RKO (cell line): ENCODE measurements at places on chromosomes 12 and 14.

- DNase-seq = no peak
These were observed 80.5 kb upstream of the RPH3A start for GRCh38 chr12:112711026-112711425.

DNA sequence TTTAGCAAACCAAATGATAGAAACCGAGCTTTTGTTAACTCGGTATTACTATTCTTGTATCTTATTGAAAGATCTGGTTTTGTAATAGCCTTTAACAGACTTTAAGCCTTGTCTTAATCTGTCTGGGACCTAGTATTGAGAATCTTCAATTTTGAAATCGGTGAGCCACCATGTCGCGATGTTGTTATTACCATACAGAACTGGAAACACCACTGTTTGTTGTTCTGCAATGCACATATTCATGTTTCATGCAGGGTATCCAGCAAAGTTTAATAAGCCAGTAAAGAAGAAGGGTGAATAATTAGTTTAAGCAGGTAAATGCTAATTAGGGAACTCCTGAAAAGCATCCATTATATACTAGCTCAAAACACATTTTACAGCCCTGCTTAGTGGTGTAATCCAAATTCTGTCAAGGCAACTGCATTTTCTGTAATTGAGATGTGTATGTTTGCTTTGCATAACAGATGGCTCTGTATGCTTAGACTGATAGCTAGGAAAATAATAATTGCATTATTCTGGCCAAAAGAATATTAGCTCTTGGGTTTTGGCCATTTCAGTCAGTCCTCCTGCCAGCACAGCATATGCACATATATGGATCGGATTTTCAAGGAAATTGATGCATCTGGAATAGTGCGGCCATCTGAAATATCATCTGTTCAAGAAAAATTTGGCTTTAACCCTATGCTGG is 389.2 kb downstream of the EGLN3 start:
- no peak for DNase-seq

DNA sequence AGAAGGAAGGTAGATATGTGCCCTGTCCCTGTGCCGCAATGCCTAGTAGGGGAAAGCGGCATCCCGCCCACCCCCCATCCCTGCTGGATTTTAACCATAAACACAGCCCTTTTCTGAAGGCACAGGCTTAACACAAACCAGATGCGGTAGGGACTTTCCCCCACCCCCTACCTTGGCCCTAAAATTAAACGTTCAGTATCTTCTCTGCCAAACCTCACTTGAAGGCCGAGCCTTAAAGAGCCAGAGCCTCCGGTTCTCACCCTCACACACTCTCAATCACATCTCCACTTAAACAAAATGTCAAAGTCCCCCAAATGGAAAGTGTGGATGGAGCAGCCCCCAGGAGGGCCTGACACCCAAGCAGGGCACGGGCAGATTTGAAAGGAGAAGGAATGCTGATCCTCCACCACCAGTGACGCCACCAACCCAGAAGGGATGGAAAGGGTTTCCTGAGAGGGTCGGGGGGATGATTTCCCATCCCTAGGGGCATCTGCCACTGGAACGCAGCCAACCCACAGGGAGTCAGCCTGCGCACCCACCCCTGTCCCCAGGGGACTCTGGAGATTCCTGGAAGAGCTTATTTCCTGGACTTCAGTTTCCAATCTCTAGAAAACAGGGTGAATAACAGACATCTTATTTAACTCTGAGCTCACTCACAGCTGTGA is 26.4 kb downstream of the ACTN1 start:
- DNase-seq = no peak

DNA sequence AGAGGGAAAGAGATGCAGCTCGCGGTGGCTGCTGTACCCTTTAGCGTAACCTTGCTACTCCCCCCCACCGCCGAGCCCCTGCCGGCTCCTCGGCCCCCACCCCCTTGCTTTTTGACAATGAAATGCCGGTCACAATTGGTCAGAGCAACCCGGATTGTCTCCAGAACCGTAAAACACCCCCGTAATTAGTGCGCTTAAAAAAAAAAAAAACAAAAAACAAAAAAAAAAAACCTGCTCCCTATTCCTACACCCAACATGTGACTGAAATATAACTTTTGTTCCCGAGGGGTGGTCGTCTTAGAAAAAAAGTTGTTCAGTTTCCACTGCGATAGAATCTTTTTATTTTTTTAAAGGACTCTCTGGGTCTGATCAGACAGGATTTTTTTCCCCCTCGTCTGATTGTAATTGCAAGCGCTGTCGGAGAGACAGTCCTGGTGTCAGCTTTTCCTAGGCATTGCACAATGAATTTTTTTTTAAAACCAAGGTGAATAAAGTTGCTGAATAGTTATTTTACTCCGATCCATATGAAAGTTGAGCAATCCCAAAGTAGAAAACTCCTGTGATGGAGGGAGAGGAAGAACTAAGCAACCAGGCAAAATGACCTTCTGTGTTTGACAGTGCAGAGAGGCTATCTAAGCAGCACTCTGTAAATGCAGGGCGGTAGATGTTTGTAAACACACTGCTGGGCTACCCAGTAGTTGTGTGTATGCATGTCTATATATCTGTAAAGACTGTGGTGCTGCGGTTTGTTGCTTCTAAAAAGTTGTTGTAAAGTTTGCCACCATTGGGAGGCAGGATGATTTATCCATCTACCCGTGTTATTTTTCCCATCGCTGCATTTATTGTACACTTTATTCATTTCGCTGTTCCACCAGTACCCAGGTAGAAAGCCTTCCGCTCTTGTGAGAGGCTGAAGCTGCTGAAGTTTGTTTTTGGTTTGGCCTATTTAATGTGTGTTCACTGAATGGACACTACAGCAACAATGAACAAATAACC is 1.1 kb downstream of the ETV6 start:
- peak; percentile 42 for DNase-seq

DNA sequence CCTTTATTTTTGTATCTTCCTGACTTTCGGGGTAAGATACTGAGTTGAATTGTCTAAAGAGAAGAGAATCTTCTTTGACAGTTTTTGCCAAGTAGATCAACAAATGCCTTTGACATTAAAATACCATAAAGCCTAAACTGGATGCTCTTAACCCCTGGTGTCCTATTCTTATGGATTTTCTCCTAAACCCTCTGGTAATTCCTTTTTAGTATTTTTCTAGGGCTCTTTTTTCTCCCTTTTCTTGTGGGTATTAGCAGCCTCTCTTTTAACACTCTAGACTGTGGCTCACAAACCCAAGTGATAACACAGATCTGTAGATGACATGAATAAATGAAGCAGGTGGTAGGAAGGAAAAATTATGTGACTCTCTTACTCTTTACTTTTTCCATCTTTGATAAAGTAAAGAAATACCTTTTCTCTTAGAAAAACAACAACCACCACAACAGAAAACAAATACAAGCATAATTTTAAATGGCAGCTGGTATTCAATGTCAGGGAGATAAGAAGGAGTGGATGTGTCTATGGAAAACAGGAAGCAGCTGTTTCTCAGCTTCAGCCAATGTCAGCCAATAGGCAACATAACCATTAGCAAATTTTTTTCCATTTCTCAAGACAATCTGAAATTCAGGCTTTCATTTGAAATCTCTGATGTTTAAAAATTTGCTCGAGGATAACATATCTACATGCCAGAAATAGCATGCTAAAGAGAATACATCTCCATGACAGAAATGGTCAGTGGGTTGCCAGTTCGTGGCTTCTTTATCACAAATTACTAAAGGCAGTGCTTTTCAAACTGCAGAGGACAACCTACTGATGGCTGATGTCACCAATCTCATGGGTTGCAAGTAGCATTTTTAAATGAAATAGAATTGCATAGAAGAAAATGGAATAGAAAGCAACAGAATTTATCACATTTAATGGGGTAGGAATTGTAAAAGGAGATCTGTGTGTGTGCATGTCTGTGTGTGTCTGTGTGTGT is 123.1 kb upstream of the KRR1 start:
- DNase-seq = no peak

DNA sequence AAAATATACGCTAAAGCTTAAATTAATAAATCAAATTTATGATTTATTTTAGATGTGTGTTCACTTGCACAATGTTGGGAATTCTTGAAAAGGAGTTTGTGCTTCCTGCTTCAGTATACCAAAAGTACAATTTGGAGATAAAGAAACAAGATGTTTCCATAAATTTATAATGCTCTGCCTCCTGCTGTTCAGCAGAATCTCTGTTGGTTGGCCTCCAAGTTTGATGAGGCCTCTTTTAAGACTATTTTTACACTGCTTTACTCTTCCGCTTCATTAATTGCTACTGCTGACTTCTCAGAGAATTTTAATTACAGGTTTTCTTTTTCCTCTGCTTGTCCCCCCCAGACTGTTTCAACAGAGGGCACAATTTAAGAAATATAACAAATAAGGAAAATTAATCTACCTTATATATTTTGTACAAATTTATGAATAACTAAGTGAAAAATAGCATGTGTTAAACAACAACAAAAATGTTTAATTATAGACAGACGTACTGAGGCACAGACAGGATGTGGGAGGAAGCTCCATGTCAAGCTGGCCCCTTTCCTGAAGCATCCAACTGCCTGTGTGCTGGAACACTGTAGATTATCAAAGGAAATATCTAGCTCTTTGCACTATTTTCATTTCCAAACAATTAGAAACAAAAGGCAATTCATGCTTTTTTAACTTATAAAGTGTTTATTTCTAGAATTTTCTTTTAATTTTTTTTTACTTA is 83.9 kb downstream of the PIK3C2G start:
- no peak for DNase-seq

DNA sequence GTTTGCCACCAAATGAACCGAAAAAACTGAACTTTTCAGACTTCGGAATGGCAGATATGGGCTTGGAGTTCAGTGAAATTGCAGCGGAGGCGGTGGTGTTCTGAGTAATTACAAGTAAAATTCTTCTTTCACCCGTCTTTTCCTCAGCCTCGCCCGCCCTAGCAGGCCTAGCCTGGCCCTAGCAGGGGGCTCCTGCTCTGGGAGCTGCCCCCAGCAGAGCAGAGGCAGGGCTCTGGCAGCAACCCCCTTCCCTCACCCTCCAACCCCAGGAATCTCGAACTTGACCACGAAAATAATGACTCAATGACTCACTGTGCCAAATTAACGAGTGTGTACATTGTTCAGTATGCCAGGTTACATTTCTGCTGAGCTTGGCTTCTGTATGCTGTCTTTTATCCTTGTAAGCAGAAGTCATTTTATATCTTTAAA is 1.1 kb downstream of the PAPLN start:
- peak; percentile 21 for DNase-seq

DNA sequence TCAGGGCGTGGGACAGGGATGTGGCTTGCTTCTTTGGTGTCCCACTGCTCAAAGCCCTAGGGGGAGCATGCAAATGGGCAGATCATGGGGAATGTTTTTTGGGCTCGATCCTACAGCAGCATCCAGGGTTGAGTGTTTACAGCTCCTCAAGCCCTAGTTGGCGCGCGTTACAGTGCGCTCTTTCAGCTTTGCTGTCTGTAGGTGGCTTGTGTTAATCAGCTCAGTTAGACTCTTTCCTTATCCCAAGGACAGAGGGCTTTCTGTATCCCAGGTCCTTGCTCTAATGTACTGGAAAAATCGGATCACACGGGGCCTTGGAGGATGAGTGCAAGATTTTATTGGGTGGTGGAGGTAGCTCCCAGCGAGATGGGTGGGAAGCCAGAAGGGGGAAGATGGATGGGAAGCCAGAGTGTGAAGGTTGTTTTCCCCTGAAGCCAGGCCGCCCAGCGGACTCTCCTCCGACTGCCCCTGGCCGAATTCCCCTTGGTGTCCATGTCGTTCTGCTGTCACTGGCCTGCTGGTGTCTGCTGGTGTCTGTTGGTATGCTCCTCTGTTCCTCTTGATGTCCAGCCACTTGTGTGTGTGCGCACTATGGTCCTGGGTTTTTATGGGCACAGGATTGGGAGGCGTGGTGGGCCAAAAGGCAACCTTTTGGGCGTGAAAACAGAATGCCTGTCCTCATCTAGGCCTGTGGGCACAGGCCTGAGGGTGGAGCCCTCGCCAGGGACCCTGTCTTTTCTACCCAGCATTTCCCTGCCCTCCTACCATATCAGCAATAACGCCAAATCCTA is 10.7 kb upstream of the TXNRD1 start:
- DNase-seq = no peak

DNA sequence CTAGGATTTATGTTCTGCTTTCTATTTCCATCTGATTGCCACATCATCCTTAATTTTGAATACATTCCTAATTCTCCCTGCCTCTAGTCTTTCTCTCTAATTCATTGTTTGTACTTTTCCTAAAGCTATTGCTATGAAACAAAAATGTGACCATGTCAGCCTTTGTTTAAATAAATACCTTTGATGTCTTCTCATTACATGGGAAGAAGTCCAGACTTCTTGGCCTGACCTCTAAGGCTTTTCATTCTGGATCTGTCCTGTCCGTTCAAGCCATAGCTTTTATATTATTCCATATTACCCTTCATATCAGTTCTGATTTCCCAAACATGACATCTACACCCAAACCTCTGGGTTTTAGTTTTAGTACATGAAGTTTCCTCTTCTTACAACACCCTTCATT is 91.4 kb downstream of the CDK17 start:
- DNase-seq = no peak

- no peak for DNase-seq
These were observed 32.5 kb downstream of the MPHOSPH9 start for GRCh38 chr12:123200414-123200813.

GRCh38 chr12:34289431-34290380 is 267.4 kb downstream of the ALG10 start:
- no peak for DNase-seq

- DNase-seq = no peak
These were observed 11.8 kb upstream of the CD27 start for GRCh38 chr12:6432991-6433390.

GRCh38 chr14:22748206-22748605 is 18.3 kb upstream of the OXA1L start:
- no peak for DNase-seq

- DNase-seq = no peak
These were observed 34.1 kb downstream of the TRMT5 start for GRCh38 chr14:60946773-60947172.

DNA sequence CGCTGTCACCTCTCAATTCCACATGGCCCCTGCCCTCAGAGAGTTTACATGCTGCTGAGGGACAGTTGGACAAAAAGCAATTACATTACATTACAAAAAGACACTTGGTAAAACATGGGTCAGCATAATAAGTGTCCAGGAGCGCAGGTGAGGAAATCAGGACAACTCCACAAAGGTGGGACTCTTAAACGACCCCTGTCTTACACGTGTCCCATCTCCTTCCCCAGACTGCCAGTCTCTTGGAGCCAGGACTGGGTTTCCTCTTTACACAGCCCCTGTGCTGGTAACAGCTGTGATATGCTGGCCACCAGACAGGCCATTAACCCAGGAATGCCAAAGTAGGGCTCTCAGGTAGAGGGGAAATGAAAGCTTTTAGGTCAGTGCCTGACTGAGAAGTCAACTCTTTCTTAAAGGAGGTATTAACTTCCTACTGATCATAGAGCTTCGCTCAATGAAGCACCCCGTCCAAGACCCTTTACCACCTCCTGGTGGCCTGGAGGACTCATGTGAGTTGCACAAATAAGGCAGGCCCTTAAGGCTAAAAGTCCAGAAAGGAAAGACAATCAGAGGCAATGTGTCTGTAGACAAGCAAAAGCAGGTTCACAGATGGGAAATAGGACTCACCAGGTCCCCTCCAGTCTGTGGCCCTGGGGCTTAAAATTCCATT is 55.5 kb downstream of the ANO2 start:
- DNase-seq = peak; percentile 36

DNA sequence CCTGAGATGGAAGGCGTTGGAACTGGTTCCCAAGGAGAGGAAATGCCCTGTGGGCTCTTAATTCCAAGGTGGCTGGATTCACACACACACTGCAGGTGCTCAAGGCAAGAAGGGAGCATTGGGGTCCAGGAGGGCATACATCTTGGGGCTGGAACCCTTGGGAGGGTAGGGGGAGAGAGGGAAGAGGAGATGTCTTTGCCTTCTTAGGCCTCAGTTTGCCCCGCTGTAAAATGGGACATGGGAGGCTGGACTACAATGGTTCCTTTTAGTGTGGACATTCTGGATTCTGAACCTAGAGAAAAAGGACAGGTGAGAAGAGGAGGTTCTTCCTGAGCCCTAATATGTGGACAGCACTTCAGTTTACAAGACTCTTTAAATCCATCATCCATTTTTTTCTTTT is 43.8 kb downstream of the CALM1 start:
- DNase-seq = no peak
